NCI-H510A treated with DMSO at 0.1 percent for 48 hours (cell line): ENCODE measurements at places on chromosomes 6 and 20.
A peak's percentile ranks its signal among the peaks of the same experiment; 100 is the strongest.

DNA sequence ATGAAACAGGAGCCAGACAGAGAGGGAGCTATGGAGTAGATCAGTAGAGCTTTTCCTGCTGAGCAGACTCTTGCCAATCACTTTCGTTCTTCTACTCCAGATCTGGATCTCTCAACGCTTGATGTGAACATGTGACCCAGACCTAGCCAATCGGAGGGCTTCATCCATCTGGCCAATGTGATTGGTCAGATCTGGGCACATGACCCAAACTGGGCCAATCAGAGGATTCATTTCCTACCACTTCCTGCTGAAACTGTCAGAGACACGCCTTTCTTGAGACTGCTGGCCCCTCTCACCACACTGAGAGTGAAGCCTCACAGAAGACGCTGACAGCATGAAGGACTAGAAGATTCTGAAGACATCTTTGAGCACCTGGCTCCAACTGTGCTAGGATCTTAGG is 44.2 kb upstream of the ZMYND8 start:
- DNase-seq, result no peak

DNA sequence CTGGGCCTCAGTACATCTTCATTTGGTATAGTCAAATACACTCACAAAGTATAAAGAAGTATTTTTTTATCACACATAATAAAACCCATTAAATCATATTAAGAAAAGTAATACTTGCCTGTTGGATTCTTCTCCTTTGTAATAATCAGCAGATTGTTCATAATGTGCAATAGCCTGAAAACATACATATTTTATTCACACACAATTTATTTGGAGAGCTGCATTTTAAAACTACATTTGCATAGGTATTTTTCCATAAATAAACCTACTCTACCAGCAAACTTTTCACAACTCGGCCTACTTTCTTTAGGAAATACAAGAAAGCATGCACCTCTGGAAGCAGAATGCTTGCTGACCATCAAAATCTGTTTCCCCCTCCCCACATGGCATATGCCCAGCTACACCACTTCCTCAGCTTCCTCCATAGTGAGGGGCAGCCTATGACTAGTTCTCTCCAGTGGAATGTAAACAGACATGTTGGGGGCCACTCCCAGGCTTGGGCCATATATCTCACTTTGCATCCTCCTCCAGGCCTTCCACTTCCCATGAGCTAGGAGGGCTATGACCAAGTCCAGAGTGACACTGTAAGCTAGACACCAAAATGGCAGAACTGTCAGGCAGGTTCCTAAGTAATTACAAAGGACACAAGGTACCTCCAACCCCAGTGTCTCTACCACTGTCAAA is 28.3 kb downstream of the GZF1 start:
- DNase-seq, result no peak

DNA sequence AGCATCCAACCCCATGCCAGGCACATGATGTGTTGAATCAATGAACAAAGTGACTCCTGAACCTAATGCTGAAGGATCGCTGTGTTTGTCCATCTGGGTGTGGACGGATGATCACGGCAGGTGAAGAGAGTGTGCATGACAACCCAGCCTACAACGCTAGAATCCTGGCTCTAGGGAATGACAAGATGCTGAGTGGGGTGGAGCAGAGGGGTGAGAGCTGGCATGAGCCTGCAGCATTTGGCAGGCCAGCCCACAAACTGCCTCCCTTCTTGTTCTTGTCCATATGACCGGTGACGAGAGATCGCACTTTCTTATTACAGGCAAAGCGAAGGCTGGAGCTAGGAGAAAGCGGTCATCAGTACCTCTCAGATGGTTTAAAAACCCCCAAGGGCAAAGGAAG is 54.7 kb upstream of the CDKAL1 start:
- DNase-seq, result no peak

DNA sequence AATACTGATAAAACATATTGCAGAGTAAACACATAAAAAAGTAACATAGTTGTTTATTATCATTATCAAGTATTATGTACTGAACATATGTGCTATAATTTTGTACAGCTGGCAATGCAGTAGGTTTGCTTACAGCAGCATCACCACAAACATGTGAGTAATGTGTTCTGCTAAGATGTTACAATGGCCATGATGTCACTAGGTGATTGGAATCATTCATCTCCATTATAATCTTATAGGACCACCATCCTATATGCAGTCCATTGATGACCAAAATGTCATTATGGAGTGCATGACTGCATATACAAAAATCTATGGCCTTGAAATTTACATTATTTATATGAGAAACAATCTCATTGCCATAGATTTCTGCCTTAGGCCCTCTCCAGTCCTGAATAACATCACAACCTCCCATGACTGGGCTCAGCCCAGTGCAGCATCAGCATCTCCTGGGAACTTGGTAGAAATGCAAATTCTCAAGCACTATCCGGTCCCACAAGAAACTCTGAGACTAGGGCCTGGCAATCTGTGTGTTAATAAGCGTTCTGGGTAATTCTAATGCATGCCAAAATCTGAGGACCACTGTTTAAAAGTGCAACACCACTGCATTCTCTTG is 352.0 kb upstream of the MARCKS start:
- DNase-seq, result no peak

- DNase-seq, result no peak
Measured at GRCh38 chr6:107603006-107603370, 113.1 kb downstream of the SOBP start.

GRCh38 chr6:39050453-39051112 is 2.0 kb downstream of the GLP1R start:
- DNase-seq, result no peak

- DNase-seq, result peak; percentile 61
Measured at GRCh38 chr6:113856625-113857555, at the start of gene MARCKS. Gene MARCKS, plus strand, starts transcription at chr6:113857345. Its CDS starts 401 bp downstream, at chr6:113857746.
